ENCODE measurements at places on chromosomes 2 and 18. TPM values are rescaled to one million over a fixed set of nuclear protein-coding genes. Genes with fewer than 3 reads are reported as not detected.

Gene RPRM
- total RNA-seq, result 2.1 TPM

Gene DTNA
- not detected for total RNA-seq

Gene DOK6
- total RNA-seq, result not detected

Gene SNTG2
- total RNA-seq, result not detected

Gene TWIST2
- total RNA-seq, result 5.0 TPM

Gene RAB27B
- 12.7 TPM for total RNA-seq

Gene MYOM1
- total RNA-seq, result 1.3 TPM

Gene KCMF1
- total RNA-seq, result 97.8 TPM

Gene GALNT5
- total RNA-seq, result 1.9 TPM

Gene UGT1A8
- total RNA-seq, result 0.17 TPM
